ENCODE measurements at places on chromosomes 7 and 10.
A peak's percentile ranks its signal among the peaks of the same experiment; 100 is the strongest.

- no peak for DNase-seq
Observed at GRCh38 chr10:33113466-33113865, 155.4 kb upstream of the ITGB1 start.

- DNase-seq: no peak
Observed at GRCh38 chr10:1561731-1562337, 175.5 kb downstream of the ADARB2 start.

DNA sequence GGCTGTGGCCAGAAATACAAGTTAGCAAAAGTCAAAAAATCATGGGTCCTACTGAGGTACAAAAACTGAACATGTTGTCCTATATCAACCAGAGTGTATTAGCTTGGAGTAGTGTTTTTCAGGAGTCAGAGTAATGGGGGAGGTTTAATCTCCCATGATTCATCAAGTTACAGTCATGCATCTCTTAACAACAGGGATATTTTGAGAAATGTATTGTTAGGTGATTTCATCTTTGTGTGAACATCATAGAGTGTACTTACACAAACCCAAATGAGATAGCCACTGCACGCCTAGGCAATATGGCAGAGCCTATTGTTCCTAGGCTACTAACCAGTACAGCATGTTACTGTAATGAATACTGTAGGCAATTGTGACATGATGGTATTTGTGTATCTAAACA, 14.9 kb upstream of the TES start:
- DNase-seq: no peak

- no peak for DNase-seq
Observed at GRCh38 chr10:122328676-122329075, 45.8 kb upstream of the PLEKHA1 start.

- no peak for DNase-seq
Observed at GRCh38 chr10:11149807-11150141, 132.1 kb downstream of the CELF2 start.

DNA sequence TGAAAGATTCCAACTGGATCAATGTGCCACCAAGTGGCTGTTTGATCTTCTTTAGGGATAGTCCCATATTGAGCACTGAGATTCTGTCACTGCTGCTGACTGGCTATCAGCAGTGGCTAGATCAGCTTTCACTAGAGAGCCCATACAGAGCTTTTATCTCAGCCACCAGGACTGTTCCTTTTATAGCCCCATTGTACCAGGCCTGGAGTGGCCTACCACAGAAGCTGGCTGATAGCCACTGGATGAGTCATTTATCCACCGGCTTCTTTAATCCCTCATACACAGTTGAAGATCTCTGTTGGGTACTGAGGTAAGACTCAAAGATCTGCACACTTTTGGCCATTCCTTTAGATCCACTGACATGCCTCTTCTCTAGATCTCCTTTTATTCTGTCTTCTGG, 1101.1 kb downstream of the SORCS3 start:
- DNase-seq: no peak

- DNase-seq: no peak
Observed at GRCh38 chr10:115948465-115948864, 324.5 kb downstream of the GFRA1 start.

DNA sequence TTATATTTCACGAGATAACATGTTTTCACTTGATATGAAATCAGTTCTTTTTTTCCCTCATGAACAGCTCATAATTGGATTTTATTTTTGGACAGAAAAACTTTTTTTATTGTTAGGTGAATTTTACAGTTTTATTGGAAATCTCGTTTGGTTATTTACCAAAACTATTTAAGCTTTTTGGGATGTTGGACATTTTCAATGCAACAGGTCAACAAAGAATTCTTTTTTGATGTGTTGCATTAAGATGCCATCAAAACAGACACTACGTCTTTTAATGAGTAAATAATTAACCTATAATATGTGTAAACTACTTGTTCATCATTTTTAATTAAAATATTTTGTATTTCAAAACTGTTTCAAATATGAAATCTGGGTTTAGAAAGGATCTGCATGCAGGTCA, 5.3 kb downstream of the KMT2E start:
- no peak for DNase-seq

DNA sequence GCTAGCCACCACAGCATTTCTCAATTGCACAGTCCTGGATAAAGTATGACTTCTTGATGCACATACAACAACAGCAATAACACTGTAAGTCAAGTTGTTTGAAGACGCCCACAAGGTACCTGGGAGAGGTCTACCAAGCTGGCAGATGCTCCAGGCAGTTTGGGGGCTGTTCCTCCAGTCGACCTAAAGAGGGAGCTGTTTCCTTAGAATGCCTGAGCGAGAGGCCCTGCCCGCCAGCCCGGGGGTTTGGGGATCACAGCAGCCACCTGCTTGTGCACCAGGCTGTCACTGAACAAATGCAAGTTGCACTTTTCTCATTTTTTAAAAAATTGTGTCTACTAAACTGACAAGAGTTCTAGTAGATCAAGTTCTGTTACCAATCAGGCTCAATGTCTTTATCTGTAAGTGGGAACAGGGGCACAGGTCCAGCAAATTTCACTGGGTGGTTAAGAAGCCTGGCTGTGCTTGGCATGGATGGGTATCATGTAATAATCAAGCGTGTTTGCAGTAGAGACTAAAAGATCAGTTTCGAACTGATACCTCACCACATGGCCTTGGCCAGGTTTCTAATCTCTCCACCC, 193.8 kb upstream of the ADO start:
- DNase-seq: peak; percentile 48

- DNase-seq: no peak
Observed at GRCh38 chr10:109987452-109988211, 20.2 kb upstream of the ADD3 start.

GRCh38 chr7:101567230-101567629, 61.9 kb downstream of the MYL10 start:
- no peak for DNase-seq

GRCh38 chr10:71717551-71717951, 2.0 kb downstream of the C10orf105 start:
- no peak for DNase-seq

GRCh38 chr10:50373821-50374501, 122.6 kb upstream of the ASAH2 start:
- no peak for DNase-seq

DNA sequence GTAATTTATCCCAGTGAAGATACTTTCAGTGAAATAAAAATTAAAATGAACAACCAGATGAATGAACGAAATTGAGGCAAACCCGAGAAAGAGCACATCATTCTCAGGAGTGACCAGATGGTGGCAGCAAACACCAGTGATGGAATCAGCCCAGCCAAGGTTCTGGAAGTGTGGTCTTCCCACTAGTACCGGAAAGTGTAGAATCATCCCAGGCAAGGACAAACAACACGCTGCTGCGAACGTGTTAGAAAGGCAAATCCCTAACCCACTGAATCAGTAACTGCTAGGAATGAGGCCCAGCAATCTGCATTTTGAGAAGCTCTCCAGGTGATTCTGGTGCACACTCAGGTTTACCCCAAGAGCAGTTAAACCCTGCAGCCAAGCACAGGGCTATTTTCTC, 15.5 kb upstream of the SLC18A3 start:
- no peak for DNase-seq

GRCh38 chr10:126059076-126059826, 162.9 kb downstream of the FANK1 start:
- DNase-seq: no peak

DNA sequence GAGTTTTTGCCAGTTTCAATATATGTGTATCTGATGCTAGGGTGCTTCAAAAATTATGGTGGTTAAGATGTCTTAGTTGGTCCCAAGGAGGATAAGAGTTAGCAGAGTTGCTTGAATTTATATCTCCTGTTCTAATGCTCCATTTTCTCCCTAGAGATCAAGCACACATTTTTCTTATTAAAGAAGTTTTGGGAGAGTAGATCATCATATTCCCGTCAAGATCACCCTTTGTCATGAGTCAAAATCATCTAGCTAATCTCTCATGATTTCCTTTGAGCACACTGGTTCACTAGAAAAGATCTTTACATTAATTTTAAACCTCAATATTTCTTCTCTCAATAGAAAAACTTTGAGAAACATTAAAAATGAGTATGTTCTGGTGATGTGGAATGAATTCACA, 429.9 kb upstream of the SEMA3A start:
- DNase-seq: no peak

DNA sequence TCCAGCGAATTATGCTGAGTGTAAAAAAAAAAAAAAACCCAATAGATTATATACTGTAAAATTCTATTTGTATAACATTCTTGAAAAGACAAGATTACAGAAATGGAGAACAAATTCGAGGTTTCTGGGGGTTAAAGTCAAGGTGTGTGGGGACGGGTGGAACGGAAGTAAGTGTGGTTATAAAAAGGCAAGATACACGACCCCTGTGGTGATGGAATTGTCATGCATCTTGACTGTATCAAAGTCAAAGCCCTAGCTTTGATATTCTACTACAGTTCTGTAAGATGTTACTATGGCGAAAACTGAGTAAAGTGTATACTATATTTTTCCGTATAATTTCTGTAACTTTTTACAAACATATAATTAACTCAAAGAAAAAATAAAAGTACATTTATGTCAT, 718.2 kb upstream of the PCDH15 start:
- DNase-seq: no peak

- DNase-seq: no peak
Observed at GRCh38 chr10:2964632-2965296, 102.6 kb upstream of the PFKP start.

- DNase-seq: no peak
Observed at GRCh38 chr7:4747013-4747412, 28.4 kb upstream of the AP5Z1 start.

DNA sequence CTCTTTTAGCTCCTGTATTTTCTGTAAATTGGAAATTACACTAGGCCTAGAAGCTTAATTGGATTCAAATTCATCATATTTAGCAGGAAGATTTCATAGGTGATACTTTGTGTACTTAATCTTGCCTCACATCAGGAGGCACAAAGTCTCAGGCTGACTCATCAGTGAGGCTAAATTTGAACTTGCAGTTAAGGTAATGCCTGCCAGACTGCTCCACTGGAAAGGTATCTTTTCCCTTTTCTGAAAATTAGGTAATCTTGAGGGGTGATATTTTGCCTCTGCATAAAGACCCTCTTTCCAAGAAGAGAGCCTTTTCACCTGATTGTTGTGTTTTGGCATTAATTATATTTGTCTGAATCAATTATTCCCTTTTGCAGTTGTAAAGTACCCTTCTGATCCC, 14.6 kb downstream of the PPIA start:
- no peak for DNase-seq

- DNase-seq: no peak
Observed at GRCh38 chr7:85074-85882, 107.1 kb upstream of the FAM20C start.

- no peak for DNase-seq
Observed at GRCh38 chr7:7897509-7897908, 71.1 kb upstream of the GLCCI1 start.

Data from stimulated activated CD4-positive, alpha-beta T cell treated with anti-CD3 and anti-CD28 coated beads, Interleukin-1b, Interleukin-23, amount 100 ng/mL, for 1 hour (primary cell).